ENCODE measurements at places on chromosomes 3 and 15.

- no peak for DNase-seq
These were observed 5.6 kb downstream of the VGLL3 start for GRCh38 chr3:86985181-86985826.

- no peak for DNase-seq
These were observed 7.3 kb downstream of the PRR23E start for GRCh38 chr3:127200086-127200691.

DNA sequence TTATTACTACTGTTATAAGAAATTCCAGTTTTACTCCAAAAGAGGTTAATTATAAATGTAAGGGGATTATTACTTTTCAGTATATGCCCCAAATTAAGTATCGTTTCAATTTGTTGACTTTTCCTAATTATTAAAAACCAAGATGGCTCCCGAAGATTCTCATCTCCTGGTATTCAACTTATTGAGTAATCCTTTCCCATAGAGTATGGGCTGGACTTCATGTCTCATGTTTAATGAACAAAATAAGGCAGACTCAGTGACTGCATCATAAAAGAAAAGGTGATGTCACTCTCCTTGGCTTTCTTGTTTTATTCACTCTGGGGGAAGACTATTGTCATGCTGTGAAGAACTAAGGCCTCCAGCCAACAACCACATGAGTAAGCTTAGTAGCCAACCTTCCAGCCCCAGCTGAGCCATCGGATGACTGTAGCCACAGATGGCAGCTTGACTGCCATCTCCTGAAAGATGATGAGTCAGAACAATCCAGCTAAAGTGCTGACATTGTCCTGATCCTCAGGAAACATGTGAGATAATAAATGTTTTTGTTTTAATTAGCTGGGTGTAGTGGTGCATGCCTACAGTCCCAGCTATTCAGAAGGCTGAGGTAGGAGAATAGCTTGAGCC is 17.3 kb downstream of the IGF2BP2 start:
- no peak for DNase-seq

- DNase-seq: no peak
These were observed 401.5 kb downstream of the ZBTB20 start for GRCh38 chr3:114745322-114746240.

DNA sequence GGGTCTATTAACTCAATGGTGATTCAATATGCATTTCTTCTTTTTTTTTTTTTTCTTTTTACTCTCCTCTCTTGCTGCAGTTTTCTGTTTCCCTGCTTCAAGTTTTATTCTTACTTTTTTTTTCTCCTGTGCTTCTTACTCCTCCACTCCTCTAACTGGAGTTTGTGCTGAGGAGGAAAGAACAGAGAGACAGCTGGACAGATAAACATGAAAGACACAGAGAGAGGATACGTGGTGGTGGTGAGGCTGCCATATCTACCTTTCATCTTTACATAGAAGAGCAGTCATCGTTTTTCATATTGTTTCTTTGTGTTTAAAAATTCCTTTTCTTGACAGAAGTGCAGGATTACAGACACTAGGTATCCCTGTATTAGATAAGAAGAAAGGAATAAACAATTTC is 262.8 kb downstream of the OTOL1 start:
- no peak for DNase-seq

DNA sequence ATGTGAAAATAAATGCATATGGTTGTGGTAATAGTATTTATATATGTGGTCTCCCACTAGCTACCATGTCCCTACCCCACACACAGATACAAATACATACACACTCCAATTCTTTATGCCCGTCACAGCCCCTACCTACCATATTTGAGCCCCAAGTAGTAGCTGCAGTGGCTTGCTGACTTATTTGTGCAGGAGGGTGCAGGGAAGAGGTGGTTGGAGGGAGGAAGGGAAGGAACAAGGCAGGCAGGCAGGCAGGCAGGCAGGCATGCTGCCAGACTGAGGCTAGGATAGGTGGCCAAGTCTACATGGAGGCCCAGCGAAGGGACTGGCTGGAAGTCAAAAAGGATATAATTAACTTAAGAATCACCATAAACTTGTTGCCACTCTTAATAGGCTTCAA is 82.9 kb downstream of the SCN11A start:
- DNase-seq: no peak

DNA sequence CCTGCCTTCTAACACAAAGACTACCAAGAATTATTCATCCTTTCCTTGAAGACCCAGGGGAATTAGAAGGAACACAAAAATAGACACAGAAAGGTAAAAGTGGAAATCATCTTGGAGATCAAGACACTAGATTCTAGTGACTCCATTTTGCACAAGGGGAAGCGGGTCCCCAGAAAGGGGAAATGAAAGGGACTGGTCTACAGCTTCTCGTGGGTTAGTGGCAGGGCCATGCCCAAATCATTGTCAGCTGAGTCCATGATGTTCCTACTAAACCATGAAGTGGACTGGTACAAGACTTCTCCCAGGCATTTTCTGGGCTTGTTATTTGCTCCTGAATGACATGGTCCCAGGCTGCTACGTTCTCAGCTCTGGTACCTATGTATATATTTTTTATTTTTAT is 230.7 kb upstream of the TPRG1 start:
- DNase-seq: no peak

DNA sequence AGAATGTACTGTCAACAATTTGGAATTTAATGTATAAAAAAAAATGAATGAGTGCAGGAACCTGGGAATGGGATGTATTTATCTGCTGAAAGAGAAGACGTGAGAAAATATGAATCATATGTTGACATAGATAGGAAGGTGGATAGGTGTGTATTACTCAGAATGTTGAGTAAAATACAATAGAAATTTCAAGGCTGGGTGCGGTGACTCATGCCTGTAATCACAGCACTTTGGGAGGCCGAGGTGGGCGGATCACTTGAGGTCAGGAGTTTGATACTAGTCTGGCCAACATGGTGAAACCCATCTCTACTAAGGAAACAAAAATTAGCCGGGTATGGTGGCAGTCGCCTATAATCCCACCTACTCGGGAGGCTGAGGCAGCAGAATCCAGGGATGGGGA is 202.8 kb downstream of the CADM2 start:
- no peak for DNase-seq

DNA sequence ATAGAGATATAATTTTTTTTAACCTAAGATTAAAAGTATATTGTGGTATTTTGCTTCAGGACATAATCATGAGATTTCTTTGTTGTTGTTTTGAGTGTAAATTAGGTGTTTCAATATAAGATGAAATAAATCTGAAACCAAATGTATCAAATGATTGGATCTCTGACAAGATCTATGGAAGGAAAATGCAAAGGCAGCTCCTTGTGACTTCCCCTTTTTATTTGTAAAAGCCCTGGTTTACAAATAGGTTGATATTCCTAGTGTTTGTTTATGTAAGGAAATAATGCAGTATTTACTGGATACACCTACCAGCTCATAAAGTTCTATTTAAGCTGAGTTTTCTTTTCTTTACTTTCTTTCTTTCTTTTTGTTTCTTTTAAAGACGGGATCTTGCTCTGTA is 35.9 kb downstream of the STT3B start:
- DNase-seq: no peak

DNA sequence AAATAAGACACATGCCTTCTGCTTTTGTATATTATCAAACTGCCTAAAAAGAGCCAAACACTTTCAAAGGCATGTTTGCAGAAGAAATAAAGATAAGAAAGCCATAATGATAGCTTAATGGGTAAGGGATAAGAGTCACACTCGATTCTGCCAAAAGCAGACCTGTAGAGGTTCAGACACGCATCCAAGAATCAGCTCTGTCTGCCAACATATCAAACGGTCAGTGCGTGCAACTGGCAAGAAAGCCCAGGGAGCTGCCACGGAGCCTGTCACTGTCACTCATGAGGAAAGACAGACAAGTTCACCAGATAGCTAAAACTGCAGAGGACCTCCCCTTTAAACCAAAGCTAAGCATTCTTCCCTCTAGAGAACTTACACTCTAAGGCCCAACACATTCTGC is 23.2 kb downstream of the DCP1A start:
- no peak for DNase-seq

GRCh38 chr3:65877160-65877559 is 161.6 kb downstream of the MAGI1 start:
- no peak for DNase-seq

GRCh38 chr3:158095814-158096704 is 10.2 kb downstream of the SHOX2 start:
- no peak for DNase-seq

- peak; percentile 11 for DNase-seq
These were observed at the start of gene FBXL2 for GRCh38 chr3:33277193-33277882. FBXL2 (plus strand) TSS chr3:33277442; CDS start chr3:33277513, 71 bp downstream.
